Amygdala (tissue), 56 donors: ENCODE measurements at places on chromosomes 16 and 17.

GRCh38 chr16:54015147-54015546, 271.4 kb downstream of the IRX3 start:
- no peak for DNase-seq

GRCh38 chr17:17511881-17512858, 16.0 kb upstream of the RASD1 start:
- DNase-seq: no peak

GRCh38 chr17:38601539-38602351, 4.0 kb downstream of the SRCIN1 start:
- DNase-seq: no peak

DNA sequence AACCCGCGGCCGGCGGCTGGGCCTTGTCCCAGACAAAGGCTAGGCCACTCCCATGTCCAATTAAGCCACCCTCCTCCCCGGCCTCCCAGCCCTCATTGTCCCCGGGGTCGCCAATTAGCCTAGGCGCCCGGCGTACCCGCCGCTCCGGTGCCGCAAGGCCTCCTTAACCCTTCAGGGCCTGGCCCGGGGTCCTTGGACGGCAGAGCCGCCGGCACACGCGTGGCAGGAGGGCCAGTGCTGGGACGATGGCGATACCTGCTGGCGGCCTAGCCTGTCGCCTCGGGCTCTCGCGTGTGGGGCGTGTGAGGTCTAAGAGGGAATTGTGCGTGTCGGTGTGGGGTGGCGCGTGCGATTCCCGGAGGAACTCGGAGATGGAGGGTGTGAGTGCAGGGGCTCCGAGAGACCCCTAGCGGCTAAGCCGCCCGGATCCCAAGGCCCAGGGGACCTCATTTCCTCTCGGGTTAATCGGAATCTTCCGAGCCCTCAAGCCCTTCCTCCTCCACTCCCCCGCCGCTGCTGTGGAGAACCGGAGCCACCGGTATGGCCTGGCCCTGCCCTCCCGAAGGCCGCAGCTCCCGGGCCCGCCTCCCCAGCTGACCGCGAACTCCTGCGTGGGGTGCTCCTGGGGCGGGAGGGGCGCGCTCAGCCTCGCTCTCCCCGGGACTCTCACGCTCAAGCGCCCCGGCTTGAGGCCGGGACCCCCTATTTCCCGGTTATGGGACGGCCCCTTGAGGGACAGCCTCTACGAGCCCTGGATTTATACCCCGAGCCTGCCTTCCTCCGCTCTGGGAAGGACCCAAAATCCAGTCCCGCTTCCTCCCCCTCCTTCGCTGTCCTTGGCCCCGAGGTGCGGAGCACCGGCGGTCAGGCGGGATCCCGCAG, 11.9 kb downstream of the TBX2 start:
- no peak for DNase-seq

DNA sequence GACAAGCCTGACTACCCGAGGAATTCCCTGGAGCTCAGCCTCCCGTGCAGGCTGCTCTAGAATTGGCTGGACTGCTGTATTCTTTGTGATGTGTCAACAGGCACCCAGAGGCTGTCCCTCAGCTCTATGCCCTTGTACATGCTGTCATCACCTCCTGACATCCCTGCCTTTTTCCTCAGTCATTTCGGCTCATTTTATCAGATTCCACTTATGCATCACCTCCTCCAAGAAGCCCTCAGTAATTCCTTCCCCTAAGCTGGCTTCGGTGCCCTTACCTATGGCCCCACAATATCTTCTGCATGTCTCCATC, 126.4 kb downstream of the DYNLRB2 start:
- no peak for DNase-seq

DNA sequence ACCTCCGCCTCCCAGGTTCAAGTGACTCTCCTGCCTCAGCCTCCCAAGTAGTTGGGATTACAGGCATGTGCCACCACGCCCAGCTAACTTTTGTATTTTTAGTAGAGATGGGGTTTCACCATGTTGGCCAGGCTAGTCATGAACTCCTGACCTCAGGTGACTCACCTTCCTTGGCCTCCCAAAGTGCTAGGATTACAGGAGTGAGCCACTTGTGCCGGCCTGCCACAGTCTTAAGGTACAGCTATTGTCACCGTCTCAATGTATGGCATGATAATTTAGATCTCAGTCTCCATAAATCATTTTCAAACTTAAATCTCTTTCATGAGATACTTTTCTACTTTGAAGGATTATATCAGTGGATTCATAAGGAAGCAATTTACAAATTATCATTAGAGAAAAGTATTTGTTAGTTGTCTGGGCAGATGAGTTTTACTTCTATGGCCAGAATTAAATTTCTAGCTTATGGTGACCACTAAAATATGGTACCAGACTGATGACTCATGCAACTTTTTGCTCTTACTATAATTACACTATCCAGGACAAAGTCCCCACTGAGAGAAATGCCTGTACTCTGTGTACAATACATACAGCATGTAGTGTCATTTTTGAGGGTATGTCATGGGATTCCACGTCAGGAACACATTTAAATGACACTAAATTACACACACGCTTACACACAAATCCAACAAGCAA, 1230.3 kb upstream of the GOT2 start:
- DNase-seq: no peak

DNA sequence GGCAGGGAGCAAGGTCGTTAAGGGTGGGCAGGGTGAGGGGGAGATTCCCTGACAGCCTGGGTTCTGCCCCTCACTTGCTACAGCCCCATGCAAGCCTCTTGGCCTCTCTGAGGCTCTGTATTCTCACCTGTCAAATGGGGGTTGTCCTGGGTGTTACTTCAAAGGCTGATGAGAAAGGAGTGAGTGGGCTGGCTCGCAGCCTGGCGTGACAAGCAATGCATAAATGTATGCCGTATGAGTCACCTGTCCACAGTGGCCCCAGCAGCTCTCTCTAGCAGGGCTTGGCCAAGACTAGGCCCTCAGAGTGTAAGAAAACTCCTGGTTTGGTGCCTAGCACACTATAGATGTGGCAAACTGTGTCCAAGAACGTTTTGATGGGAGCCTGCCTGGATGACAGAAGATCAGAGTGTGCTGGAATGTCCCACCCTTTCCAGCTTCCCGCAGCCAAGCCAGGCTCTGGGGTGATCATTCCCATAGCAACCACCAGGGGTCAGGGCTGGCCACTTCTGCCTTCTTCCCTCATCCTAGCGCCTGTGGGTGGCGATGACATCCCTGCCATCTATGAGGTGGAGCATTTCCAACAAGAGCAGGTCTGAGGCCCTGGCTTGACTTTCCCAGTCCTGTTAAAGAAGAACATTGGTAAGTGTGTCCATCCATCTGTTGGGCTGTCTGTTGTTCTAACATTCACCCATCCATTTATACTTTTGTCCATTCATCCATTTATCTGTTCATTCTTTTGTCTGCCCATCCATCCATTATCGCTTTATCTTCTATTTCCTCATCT, 37.2 kb upstream of the ADGRG1 start:
- no peak for DNase-seq

- DNase-seq: no peak
Measured at GRCh38 chr17:59810894-59811153, 81.9 kb downstream of the TUBD1 start.

GRCh38 chr17:62704381-62704971, 77.0 kb downstream of the MRC2 start:
- peak; percentile 28 for DNase-seq

- no peak for DNase-seq
Measured at GRCh38 chr17:28950752-28951427, 428 bp downstream of the PHF12 start.

GRCh38 chr16:10126686-10127085, 55.5 kb downstream of the GRIN2A start:
- peak; percentile 5 for DNase-seq

GRCh38 chr17:39782980-39783379, 45.2 kb downstream of the GRB7 start:
- no peak for DNase-seq

GRCh38 chr16:82331974-82332750, 162.1 kb upstream of the MPHOSPH6 start:
- no peak for DNase-seq

GRCh38 chr17:48575673-48576478, 2.3 kb downstream of the HOXB4 start:
- no peak for DNase-seq

- DNase-seq: no peak
Measured at GRCh38 chr16:49664221-49665215, 191.4 kb downstream of the ZNF423 start.

- DNase-seq: no peak
Measured at GRCh38 chr16:75810342-75810741, 84.1 kb upstream of the CPHXL start.

GRCh38 chr16:50991436-50991835, 159.6 kb downstream of the SALL1 start:
- no peak for DNase-seq

DNA sequence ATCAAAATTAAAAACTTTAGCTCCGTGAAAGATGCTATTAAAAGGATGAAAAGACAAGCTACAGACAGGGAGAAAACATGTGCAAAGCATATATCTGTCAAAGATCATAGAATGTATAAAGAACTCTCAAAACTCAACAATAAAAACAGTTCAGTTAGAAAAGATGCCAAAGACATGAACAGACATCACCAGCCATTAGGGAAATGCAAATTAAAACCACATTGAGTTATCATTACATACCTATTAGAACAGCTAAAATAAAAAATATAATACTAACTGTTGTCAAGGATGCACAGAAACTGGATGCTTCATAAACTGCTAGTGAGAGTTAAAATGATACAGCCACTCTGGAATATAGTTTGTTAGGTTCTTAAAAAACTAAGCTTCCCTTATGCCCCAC, 58.8 kb downstream of the NFATC3 start:
- DNase-seq: no peak

GRCh38 chr17:28896491-28896883, 1.0 kb downstream of the FLOT2 start:
- no peak for DNase-seq

- DNase-seq: no peak
Measured at GRCh38 chr16:89408315-89408714, 82.0 kb downstream of the ANKRD11 start.

GRCh38 chr17:7260651-7261378, 1.5 kb downstream of the CLDN7 start:
- no peak for DNase-seq

DNA sequence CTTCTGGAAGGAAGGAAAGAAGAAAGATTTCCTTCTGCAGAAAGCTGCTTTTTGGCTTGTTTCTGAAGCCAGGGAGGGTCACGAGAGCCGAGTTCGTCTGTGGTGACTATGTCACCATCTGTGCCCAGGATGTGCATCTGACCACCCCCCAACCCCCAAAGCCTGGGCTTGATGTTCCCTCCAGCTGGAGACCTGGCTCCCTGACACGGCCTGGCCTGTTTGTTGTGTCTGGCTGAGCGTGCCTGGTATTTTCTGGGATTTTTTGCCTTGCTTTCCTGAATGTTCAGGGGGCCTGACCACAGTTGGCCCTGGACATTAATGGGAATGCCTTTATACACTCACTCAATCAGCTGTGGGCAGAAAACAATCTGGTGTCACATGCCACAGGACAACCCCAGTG, 38.9 kb downstream of the LGALS9 start:
- no peak for DNase-seq

GRCh38 chr17:16906680-16907079, 65.2 kb downstream of the TNFRSF13B start:
- no peak for DNase-seq

DNA sequence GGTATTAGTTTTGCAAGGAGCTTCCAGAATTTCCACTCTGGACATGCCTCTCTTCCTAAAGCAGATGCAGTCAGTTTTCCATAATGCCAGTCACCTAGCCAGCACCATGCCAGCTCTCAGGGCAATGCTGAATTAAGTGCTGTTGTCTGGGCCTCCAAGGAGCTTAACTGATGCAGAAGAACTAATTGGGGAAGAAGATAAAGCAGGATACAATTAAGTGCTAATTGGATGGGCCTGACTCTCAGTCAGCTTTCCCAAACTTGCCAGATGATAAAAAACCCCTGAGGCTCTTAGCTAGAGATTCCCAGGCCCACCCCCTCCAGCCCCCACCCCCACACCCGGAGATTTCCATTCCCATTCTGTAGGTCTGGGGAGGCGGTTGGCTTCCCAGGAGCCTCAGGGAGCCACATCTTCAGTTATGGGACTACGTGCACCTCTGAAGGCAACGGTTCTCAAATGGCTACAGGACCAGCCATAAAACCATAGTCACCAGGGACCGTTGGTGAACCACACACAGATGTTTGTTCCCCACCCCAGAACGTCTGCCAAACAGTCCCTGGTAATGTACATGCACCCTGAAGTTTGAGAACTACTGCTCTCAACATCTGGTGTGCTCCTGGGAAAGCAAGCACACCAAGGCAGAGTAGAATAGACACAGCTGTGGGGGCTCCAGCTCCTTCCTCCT, 499.1 kb upstream of the CDH5 start:
- DNase-seq: no peak

GRCh38 chr17:75371339-75371738, 34.1 kb downstream of the GRB2 start:
- no peak for DNase-seq

- no peak for DNase-seq
Measured at GRCh38 chr17:48610282-48611211, at the start of gene HOXB7. TSS of gene HOXB7 (minus strand) at chr17:48611017. CDS start at chr17:48610918, 99 bp downstream.

GRCh38 chr16:85579191-85579590, 33.9 kb upstream of the GSE1 start:
- no peak for DNase-seq

GRCh38 chr17:15659236-15659635, 24.9 kb downstream of the TRIM16 start:
- no peak for DNase-seq

GRCh38 chr17:2737693-2738092, 11.8 kb downstream of the CCDC92B start:
- no peak for DNase-seq

- no peak for DNase-seq
Measured at GRCh38 chr16:11159282-11159681, 96.7 kb downstream of the SOCS1 start.

- no peak for DNase-seq
Measured at GRCh38 chr17:55405600-55405999, 16.0 kb downstream of the MMD start.

GRCh38 chr17:19262650-19263631, 25.8 kb downstream of the EPN2 start:
- no peak for DNase-seq

GRCh38 chr16:85017633-85018032, 6.3 kb upstream of the ZDHHC7 start:
- DNase-seq: no peak

DNA sequence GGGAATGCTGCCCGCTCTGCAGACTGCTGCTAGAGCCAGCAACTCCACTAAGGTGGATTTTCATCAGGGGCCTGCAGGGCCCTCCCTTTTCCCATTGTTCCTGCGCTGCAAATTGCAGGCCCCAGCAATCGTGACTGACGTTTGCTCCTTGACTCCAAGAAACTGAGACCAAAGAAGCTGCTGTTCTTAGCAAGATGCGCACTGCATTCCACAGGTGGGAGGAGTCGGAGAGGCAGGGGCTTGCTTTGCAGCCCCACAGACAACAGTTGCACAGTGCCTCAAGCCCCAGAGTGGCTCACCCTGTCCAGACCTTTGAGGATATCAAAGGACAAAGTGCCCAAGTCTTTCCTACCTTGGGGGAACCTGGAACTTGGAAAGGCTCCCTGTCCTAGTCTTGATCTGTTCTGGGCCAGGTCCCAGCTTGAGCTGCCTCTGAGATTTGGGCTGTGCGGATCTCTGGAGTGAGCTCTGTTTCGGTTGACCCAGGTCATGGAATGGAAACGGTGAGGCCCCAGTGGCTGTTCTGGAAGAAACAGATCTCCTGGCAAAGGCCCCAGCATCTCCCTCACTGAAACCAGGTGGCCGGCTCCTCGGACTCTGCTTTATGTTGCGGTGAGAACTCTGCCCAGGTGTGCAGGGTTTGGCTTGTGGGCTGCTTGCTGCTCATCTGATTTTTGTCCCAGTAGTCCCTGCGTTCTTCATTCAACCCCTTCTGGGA, 24.9 kb downstream of the PLCD3 start:
- no peak for DNase-seq
